ENCODE measurements at places on chromosomes 3 and 15.
A peak's percentile ranks its signal among the peaks of the same experiment; 100 is the strongest.

- no peak for DNase-seq
Observed at GRCh38 chr3:99069973-99070372, 168.5 kb upstream of the DCBLD2 start.

DNA sequence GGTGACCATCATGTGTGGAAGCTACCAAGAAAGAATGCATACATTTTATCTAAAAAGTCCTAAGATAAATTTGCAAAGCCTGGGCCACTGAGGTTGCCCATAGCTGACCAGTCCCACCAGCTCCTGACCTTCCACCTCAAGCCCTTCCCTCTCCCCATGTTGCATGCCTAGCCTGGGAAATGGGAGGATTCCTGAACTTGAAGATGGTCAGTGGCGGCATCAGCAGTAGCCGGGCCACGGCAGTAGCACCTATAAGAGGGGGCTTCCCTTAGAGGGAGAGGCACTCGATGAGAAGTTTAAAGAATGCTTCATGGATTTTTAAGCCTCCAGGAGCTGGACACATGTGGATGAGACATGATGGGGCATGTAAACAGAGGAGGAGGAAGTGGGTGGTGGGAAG lies 172.1 kb downstream of the KLF13 start:
- no peak for DNase-seq

DNA sequence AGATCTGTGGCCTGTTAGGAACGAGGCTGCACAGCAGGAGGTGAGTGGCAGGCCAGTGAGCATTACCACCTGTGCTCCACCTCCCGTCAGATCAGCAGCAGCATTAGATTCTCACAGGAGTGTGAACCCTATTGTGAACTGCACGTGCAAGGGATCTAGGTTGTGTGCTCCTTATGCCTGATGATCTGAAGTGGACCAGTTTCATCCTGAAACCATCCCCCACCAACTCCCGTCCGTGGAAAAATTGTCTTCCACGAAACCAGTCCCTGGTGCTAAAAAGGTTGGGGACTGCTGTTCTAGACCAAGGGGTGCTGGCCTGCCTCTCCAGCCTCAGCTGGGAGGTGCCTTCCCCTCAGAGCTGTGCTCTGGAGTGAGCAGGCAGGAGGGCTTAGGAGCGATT lies 61.4 kb downstream of the RPLP1 start:
- DNase-seq: no peak

GRCh38 chr15:63969652-63970421 lies 76.4 kb downstream of the DAPK2 start:
- DNase-seq: no peak

GRCh38 chr3:112092496-112093179 lies 6.4 kb downstream of the C3orf52 start:
- DNase-seq: no peak

DNA sequence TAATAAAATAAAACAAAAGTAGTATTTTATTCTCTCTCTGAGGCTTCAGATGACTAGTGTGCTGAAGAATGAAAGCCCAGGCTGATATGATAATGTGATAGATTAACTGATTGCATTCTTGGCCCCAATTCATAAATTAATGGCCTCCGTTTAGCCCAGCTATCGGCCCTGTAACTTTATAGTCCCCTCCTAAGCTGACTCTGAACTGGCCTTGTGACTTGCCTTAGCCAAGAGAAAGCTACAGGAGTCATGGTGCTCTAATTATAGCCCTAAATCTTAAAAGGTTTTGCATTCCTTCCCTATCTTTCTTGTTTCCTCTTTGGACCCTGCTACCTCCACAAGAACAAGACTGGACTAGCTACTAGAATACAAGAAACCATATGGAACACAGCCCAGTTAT lies 123.2 kb upstream of the EPHA3 start:
- DNase-seq: no peak

GRCh38 chr3:70914862-70915261 lies 602.4 kb upstream of the MDFIC2 start:
- DNase-seq: no peak

DNA sequence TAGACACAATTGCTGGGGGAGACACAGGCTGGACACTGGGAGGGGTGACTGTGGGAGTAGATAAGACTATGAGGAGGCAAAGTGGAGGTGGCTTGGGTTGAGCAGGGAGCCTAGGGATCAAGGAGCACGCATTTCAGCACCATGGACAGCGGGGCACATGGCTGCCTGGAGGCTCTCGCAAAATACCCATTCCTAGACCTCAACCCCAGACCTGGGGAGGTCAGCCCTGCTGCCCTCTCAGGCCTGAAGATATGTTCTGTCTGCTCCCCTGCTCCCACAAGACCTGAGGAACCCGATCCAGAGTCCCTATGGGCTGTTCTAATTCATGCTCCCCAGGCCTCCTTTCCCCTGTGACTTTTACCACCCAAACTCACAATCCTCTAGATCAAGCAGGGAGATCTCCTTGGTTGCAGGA lies 16.0 kb upstream of the CPEB1 start:
- peak; percentile 25 for DNase-seq

Data from stimulated activated CD4-positive, alpha-beta T cell treated with anti-CD3 and anti-CD28 coated beads, Interleukin-4, amount 100 ng/mL, for 48 hours (primary cell).